HL-60 (cell line): ENCODE measurements at places on chromosomes 4 and X.
A peak's percentile ranks its signal among the peaks of the same experiment; 100 is the strongest.

DNA sequence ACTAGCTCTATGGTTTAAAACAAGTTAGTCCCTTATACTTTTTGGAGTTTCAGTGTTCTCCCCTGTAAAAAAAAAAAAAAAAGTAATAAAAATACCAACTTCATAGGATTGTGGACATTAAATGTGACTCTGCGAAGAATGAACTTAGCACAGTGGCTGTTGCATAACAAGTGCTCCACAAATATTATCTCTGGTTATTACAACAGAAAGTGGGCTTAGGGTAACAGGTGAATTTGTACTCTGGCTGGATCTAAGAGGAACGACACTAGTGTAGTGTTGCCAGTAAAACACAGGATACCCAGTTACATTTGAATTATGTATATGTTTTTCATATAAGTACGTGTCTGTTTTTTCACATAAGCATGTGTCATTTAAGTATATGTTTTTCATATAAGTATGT lies 360.3 kb upstream of the CXorf51B start:
- no peak for DNase-seq

GRCh38 chr4:77308843-77309242 lies 151.8 kb downstream of the CCNG2 start:
- peak; percentile 14 for DNase-seq

- DNase-seq: no peak
Observed at GRCh38 chr4:181443021-181443420, 800.2 kb upstream of the TENM3 start.

DNA sequence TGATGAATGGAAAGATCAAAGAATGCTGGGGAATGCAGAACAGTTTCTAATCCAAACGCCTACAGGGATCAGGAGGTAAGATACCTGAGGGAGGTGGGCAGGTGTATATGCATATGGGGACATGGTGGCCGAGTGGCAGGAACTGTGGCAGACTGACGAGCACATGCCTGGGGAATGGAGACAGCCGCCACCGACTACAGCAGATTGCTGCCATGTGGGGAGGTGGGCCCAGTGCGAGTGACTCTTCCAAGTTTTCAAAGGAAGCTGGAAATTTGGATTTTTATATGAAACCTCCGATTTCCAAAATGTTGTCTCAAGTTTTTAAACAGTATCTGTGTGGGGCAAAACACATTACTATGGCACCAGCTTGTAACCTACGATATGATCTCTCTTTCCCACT lies 9.9 kb downstream of the ZNF827 start:
- DNase-seq: no peak

- no peak for DNase-seq
Observed at GRCh38 chrX:40513012-40513411, 67.8 kb upstream of the ATP6AP2 start.

- no peak for DNase-seq
Observed at GRCh38 chr4:17502756-17503155, 9.1 kb downstream of the QDPR start.

DNA sequence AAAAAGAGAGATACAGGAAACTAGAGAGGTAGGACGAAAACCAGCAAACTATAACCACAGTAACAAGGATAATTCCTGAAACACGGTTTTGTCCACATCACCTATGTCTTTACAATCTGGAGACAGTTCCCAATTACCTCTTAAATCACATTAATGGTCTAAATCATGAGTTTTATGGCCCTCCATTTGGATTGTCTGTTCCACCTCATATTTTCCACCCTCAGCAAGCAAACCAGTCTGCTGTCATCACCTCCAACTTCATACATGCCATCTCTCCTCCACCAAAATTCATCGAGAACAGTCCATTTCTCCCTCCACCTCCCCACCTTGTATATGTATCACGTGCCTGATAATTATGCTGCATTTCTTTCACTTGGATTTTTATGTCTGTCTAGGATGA lies 107.3 kb downstream of the SH3RF1 start:
- DNase-seq: no peak

- no peak for DNase-seq
Observed at GRCh38 chrX:100720301-100720700, 11.6 kb downstream of the SYTL4 start.

GRCh38 chrX:1172496-1172895 lies 40.0 kb downstream of the CRLF2 start:
- DNase-seq: no peak

DNA sequence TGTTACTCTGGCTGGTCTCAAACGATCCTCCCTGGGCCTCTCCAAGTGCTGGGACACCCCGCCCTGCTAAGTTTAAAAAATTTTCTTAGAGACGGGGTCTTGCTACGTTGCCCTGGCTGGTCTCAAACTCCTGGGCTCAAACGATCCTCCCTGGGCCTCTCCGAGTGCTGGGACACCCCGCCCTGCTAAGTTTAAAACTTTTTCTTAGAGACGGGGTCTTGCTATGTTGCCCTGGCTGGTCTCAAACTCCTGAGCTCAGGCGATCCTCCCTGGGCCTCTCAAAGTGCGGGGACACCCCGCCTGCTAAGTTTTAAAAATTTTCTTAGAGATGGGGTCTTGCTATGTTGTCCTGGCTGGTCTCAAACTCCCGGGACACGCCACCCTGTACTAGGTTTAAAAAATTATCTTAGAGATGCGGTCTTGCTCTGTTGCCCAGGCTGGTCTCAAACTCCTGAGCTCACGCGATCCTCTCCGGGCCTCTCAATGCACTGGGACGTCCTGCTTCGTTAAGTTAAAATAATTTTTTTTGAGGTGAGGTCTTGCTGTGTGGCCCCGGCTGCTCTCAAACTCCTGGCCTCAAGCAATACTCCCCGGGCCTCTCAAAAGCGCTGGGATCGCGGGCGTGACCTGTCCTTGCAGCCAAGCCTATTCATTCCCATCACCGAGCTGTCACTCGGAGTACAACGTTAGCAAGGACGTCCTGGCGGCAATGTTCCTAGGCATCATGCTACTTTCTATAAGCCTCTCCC lies 1.1 kb downstream of the SLC25A6 start:
- DNase-seq: no peak

- DNase-seq: no peak
Observed at GRCh38 chrX:39848243-39848642, 249.5 kb downstream of the BCOR start.

- no peak for DNase-seq
Observed at GRCh38 chr4:188864741-188865140, 725.5 kb downstream of the TRIML1 start.

DNA sequence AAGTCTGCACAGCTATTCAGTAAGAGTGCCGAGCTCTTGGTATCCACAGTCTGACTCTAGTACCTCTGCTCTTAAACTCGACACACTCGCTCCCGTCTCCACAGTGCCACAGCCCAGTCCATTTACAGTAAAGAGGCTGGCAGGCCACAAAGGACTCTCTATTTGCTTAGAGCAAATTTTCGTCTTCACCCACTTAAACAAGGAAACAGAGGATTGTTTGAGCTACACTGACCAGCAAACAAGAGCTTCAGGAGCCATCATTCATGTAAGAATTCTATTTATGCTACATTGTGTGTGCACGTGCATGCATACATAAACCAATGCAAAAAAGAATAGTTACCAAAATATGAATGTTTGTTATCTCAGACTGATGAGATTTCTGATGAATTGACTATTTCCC lies 290.2 kb downstream of the USP46 start:
- no peak for DNase-seq

DNA sequence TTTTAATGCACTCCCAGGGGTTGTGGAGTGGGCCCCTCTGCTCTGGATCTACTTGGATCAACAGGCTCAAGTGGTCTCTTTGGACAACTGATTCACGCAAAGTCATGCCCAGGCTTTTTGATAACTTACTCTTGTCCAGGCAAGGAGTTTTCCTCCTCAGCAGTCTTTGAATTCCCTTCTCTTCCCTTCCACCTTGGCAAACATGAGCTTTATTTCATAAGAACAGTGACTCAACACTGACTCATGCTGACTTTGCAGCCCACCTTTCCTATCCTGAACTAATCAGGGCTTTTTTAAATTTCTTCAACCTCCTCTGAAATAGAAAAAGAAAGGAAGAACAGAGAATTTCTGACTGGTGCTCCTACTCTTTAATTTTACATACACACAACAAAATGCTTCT lies 132.1 kb upstream of the LDB2 start:
- DNase-seq: no peak

GRCh38 chr4:175762582-175762981 lies 49.5 kb downstream of the GPM6A start:
- no peak for DNase-seq

- DNase-seq: no peak
Observed at GRCh38 chr4:22201256-22201655, 252.7 kb upstream of the KCNIP4 start.

GRCh38 chrX:53073115-53073586 lies 9.0 kb upstream of the TSPYL2 start:
- no peak for DNase-seq

- no peak for DNase-seq
Observed at GRCh38 chr4:70183168-70183939, 12.2 kb upstream of the ODAM start.

DNA sequence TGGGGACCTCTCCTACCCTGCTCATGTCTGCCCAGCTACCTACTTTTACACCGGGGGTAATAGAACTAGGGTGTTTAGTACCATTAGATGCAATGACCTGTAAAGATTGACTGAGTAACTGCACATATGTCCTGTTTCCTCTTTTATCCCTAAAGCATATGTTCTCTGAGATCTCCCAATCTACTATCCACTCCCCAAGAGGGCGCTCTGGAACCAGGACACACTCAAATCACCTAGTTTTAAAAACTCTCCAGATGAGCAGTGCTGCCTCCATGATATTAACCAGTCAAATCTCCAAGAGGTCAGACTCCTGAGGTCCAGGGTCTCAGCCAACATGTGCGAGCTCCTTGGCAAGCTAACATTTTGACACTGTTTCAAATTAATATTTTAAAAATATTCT lies 87.0 kb upstream of the TSPAN5 start:
- DNase-seq: no peak

DNA sequence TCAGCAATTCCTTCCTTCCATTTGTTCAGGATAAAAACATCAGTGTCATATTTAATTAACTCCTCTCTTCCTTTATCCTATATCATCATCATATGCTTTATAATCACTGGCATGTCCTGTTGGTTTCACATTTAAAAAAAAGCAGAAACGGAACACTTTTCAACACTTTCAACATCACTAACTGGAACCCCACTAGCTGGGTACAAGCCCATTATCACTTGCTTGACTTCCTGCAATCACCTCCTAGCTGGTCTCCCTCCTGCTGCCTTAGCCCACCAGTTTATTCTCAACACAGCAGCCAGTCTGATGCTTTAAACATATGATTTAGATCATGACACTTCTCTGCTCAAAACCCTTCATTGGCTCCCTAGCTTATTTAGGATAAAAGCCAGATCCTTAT lies 116.4 kb upstream of the LSM6 start:
- DNase-seq: peak; percentile 56

GRCh38 chr4:155415662-155416061 lies 38.9 kb upstream of the MAP9 start:
- DNase-seq: no peak

DNA sequence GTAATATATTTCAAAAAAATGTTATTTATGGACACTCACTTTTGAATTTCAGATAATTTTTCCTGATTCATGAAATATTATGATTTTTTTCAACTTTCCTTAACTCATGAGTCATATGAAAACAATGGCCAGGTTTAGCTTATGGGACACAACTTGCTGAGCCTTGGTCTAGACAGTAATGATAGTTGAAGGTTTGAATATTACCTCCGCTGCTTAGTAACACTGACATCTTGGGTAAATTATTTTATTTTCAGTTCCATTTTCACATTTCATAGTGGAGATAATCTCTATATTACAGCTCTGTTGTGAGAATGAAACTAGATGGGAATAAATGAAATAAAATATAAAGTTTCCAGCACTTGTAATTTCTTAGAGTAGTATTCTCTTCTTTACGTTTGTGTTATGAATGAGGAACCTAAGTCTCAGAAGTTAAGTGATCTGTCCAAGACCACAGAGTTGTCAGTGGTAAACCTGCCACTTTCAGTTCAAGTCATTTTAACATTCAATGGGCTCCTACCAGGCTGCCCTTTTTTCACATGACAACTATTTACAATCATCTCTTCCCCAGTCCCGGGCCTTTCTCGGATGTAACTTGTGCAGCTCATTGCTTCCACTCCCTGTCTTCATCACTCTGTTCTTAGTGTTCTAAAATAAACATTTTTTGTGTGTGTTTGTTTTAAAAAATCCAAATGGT lies 46.8 kb upstream of the GC start:
- DNase-seq: no peak

- DNase-seq: no peak
Observed at GRCh38 chrX:45712067-45712466, 511.4 kb upstream of the DIPK2B start.

- DNase-seq: peak; percentile 80
Observed at GRCh38 chrX:17527135-17527701, 152.2 kb downstream of the NHS start.

DNA sequence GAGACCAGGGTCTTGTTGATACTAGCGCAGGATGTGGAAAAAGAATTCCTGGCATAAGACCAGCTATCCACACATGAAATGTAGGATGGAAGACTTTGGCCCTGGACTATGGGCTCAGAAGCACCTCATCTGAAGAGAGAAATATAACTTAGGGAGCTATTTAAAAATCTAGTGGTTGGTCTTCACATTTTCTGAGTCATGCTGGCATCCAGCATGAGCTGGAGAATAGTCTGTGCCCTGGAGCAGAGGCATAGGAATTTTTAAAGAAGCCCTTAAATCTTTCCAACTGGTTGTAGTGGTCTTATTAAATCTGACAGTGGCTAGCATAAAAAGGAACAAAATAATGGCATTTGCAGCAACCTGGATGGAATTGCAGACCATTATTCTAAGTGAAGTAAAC lies 86.3 kb downstream of the SMARCA5 start:
- no peak for DNase-seq

GRCh38 chr4:113502476-113502875 lies 259.1 kb downstream of the CAMK2D start:
- DNase-seq: no peak
